ENCODE measurements at places on chromosomes 7 and 10.

DNA sequence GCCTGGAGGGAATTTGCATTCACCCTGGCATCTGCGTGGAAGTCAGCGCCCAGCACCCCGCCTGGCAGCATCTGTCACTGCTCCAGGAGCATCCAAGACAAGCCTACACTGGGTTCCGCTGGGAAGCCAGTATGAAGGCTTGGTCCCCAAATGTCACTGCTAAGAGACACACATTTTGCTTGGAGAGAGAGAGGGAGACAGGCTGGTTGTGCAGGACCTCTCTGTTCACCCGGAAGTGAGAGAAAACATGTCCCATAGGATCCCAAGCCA is 119.5 kb downstream of the SEC23IP start:
- no peak for DNase-seq

DNA sequence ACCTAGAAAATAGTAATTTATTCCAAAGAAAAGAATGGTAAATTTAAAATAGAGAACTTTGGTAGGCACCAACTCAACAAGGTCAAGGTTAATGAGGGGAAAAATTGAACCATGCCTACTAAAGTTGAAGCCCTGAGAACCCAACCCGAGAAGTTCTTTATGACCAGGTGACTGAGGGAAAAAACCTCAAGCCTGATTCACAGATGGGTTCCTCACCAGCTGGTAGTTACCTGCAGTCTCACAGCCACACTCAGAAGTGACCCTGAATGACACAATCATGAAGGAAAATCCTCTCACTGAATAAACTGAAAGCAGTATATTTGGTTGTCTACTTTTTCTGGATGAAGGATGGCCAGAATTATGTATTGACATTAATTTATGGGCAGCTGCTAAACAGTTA is 7.0 kb downstream of the C10orf67 start:
- DNase-seq = no peak

DNA sequence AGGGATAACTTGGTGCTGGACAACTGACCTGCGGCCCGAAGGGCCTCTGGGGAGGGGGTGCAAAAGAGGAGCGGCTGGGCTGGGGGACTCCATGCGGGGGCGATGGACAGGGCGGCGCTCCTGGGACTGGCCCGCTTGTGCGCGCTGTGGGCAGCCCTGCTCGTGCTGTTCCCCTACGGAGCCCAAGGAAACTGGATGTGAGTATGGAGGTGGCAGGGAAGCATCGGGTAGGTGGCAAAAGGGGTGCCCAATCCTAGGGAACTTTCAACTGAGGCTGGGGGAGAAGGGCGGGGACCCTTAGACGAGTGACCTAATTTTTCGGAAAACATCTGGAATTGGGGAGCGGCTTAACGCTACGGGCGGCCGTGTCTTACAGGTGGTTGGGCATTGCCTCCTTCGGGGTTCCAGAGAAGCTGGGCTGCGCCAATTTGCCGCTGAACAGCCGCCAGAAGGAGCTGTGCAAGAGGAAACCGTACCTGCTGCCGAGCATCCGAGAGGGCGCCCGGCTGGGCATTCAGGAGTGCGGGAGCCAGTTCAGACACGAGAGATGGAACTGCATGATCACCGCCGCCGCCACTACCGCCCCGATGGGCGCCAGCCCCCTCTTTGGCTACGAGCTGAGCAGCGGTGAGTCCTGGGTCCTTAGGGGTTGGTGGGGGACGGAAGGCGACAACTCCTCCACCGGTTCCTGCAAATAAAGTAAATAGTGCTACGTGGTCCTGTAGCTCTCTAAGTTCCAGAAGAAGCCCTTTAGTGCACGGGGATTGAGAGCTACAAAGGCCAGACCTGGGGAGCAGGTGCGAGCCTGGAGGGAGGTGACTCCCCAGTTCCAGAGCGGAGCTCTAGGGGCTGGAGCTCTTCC is 622 bp downstream of the WNT16 start:
- DNase-seq = peak; percentile 33

GRCh38 chr10:77504873-77505257 is 132.7 kb downstream of the KCNMA1 start:
- peak; percentile 15 for DNase-seq

GRCh38 chr10:69295027-69295636 is 16.8 kb downstream of the HK1 start:
- no peak for DNase-seq

DNA sequence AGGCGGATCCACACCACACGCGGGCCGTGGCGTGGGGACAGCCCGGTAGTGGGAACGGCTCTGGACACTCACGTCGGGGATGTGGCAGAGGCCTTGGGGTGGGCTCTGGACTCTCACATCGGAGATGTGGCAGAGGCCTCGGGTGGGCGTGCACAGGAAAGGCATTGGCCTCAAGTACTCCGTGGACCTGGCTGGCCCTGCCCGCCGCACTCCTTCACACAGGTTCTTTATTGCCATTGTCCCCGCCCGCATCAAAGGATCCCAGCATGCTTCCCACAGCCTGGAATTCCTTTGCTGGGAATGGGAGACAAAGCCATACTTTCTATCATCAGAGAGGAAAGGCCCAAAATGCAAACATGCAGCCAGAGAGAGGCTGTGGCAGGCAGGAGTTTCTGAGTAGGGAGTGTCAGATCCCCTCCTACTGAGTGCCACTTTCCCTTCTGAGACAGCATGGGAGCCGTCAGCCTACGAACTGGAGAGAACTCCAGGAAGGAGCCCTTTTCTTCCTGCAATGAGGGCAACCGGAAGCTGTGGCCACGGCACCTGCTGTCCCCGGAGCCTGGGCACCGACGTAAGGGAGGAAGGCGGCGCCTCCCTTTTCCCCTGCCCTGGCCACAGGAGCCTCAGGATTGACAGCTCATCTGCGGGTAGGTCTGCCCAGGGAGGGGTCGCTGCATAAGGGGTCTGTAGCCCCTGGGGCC is 51.5 kb downstream of the RBM17 start:
- peak; percentile 58 for DNase-seq

GRCh38 chr7:149830997-149831740 is 7.0 kb upstream of the ZNF862 start:
- DNase-seq = no peak

DNA sequence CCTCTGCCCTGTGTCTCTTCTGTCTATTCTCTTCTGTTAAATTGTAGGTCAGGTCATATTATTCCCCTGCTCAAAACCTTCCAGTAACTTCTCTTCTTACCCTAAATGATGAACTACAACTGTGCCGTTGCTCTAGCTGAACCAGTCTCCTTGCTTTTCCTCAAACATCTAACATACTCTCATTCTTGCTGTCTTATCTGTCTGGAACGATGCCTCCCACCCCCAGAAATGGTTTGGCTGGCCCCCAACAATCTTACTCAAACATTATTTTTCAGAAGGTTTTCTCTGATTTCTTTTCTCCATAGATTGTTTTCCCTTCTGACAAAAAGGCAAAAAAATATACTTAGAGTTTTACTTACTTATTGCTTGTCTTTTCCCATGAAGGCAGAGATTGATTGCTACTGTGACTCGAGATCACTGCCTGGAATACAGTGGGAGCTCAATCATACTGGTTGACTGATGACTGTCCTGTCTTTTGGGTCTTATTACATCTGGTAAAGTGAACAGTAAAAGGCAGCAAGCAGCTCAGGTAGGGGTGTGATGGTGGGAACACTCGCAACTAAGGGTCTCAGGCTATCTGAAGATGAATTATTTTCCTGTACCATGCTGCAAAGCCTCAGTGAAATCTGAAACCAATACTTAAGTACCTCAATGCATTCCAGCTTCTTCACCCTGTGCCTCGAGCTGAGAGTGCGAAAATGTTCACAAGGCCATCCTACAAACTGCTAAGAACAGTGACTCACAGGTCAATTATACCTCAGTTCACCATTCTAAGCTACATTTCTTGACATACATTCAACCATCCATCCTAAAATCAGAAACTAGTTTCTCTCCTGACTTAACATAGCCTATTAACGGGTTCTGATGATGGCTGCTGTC is 67.6 kb downstream of the DNMBP start:
- no peak for DNase-seq

GRCh38 chr10:31393844-31394243 is 74.8 kb downstream of the ZEB1 start:
- no peak for DNase-seq

GRCh38 chr10:71398976-71399375 is 2.3 kb downstream of the CDH23 start:
- DNase-seq = no peak

- peak; percentile 80 for DNase-seq
Measured at GRCh38 chr7:2719007-2719406, 31.0 kb downstream of the AMZ1 start.

DNA sequence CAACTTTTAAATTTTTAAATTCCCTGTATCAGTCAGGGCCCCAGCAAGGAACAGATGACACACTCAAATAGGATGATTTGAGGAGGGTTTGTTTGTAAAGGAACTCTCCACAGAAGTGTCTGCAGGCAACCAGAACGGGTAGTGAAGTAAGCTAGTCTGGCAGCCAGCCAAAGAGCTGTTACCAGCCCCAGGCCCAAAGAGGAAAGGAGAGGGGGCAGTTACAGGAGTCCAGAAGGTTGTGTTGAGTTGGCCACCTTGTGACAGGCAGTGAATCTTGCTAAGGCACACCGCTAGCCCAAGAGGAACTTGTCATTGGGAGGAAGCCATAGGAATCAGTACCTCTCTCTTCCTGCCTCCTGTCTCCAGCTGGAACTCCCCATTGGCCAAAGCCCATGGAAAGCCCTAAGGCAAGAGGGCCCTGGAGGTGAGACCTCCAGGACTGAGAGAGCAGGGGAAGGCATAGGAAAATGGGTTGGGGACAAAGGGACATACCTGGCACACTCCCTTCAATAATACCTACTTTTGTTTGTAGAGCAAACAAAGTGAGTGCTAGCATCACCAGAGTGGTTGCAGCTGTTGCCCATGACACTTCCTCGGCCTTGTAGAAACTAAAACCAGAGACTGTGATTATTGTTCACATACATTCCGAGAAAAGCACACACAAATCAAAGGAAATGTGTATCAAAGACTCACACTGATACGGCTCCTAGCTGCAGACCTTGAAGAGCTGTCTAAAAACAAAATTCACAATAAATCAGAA is 25.4 kb upstream of the GATAD1 start:
- DNase-seq = no peak

Measured in activated naive CD8-positive, alpha-beta T cell treated with anti-CD3 and anti-CD28 coated beads, Interleukin-2, amount 50 U/mL, for 24 hours (primary cell).